ENCODE measurements at places on chromosomes 5 and 9.

GRCh38 chr5:179577286-179577960, 27.1 kb downstream of the RUFY1 start:
- DNase-seq, result no peak

- peak; percentile 98 for DNase-seq
These were observed 36.3 kb downstream of the ERGIC1 start for GRCh38 chr5:172870291-172870714.

GRCh38 chr5:157006262-157006661, 43.2 kb upstream of the TIMD4 start:
- DNase-seq, result no peak

GRCh38 chr5:56055287-56055686, 60.5 kb upstream of the IL6ST start:
- no peak for DNase-seq

- peak; percentile 33 for DNase-seq
These were observed 1.0 kb downstream of the EGR1 start for GRCh38 chr5:138466125-138466899.

DNA sequence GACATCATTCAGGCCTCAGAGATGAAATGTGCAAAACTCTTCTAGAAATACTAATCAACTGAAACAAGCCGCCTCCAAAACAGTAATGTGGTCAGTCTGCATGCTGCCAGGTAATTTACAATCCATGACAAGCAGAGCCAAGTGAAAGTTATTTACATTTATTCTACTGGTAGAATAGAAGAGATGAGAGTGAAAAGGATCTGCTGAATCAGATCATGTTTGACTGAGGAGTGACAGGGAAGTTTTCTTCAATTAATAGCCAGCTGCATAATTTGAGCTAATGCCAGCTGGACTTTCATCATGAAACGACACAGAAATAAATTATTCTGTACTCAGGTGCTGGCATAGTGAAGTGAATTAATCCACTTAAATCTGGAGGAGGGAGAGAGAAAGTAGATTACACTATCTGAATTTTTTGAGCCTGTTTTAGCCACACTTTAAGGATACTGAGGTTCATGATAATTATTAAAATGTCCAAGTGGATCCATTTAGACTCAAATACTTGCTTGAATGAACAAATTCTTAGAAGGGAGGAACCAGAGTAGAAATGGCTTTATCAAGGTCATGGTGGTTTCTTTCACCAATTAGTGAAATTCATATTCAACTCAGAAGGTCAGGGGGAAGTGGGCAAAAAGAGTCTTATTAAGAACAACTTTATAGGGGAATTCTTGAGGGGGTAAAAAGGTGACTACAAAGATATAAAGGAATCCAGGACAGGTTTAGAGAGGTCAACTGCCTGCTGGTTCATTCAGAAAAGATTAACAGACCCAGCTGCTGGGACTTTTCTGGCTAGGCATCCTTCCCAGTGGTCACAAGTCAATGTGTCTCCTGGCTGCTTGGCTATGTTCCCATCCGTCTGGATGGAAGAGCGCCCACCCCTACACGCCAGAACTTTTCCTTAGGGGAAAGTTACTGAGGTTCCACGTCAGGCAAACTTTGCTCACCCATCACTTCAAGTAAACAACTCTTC, 350.4 kb downstream of the PDE4D start:
- DNase-seq, result peak; percentile 43

- no peak for DNase-seq
These were observed 97.9 kb upstream of the MAMDC2 start for GRCh38 chr9:69945671-69946141.

DNA sequence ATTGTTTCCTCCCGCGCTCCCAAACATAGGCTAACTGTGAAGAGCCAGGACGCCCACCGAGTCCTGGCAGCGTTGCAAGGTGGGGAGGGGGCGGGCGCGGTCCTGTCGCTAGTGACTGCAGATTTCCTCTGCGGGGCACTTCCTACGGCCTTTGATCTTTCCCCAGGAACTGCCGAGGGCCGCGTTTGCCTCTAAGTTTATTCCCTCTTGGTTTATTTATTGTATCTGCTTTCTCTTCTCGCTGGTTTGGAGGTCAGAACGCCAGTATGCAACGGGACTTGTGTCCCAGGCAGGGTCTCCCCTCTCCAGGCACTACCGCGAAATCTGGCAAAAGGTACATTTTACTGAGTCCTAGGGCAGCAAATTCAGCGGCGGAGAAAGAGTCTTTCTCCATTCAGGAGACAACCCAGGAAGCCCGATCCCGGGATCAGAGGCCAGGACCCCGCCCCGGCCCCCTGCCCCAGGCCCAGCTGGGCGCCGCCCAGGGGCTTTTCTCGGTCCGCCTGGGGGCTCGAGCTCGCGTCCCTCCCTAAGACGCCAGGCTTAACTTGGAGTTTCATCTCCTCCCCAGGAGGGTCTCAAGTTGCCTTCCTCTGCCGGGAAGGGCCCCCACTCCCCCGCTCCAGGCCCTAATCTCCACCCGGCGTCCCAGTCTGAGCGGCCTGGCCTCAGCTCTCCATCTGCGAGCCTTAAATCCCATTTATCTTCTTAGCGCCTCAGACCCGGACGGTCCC, 884 bp upstream of the EGFLAM start:
- DNase-seq, result no peak

GRCh38 chr5:124252747-124253146, 493.7 kb downstream of the ZNF608 start:
- DNase-seq, result no peak

- no peak for DNase-seq
These were observed 46.2 kb upstream of the FSD1L start for GRCh38 chr9:105401651-105402050.

- DNase-seq, result no peak
These were observed 5.1 kb upstream of the RALGDS start for GRCh38 chr9:133125941-133126696.

DNA sequence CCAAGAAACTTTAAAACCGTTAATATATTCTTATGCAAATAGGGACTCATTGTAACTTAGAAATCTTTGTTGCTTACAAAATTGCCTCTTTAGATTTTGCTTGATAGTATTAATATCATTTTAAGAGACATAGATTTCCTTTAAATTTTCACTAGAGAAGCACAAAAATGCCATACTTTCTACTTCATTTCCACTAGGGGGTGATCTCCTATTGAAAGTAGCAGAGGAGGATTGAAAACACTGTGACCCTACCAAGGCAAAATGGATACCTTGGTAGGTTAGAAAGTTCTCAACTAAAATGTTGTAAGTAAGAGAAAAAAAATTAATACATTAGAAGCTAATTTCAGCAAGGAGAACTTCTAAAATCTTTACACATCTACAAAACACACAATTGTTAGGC, 204.9 kb downstream of the CHSY3 start:
- peak; percentile 35 for DNase-seq

- DNase-seq, result no peak
These were observed 19.2 kb upstream of the NDST1 start for GRCh38 chr5:150488519-150489359.

GRCh38 chr9:35285731-35286130, 123.9 kb downstream of the UNC13B start:
- DNase-seq, result no peak

- DNase-seq, result no peak
These were observed 8.8 kb upstream of the CCL27 start for GRCh38 chr9:34671307-34671706.

- DNase-seq, result peak; percentile 22
These were observed 82.5 kb downstream of the ESM1 start for GRCh38 chr5:54902791-54903473.

- no peak for DNase-seq
These were observed 55.9 kb upstream of the IL6ST start for GRCh38 chr5:56050551-56051255.

GRCh38 chr5:154779105-154779504, 23.9 kb downstream of the LARP1 start:
- peak; percentile 73 for DNase-seq

DNA sequence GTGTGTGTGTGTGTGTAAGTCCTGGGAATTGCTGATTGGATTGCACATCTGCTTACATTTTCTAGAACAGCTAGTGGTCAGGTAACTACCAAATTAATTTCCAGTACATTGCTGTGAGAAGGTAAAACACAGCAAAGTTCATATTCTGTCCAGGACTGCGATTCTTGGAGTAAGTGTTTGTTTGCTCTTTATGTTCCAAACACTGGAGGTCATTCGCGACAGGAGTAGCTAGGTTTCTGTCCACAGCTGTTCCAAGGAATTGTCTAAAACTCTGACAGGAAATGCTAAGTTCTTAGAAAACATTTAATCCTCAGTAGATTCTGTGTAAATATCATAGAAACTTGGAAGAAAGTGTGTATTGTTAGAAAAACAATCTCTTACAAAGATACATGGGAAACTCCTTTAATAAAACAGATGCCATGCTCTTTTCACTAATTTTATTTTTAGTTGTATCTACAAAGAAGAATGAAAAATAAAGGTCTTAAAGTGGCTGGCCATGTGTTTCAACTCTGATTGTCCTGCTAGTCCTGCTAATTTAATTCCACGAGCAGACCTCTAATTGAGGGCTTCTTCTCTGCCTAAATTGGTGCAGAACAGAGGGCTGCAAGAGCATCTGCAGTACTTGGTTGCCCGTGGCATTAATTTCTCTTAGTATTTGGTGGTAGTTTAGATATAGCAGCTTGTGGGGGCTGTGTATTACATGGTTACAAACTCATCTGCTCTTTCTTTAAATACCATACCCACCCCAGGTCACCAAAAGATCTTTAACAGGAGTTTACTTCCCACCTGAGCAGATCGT, 464.5 kb downstream of the RASEF start:
- DNase-seq, result no peak
